ENCODE measurements at places on chromosomes 4 and X.

- no peak for DNase-seq
Observed at GRCh38 chr4:158938220-158939044, 164.4 kb upstream of the RAPGEF2 start.

- DNase-seq: no peak
Observed at GRCh38 chr4:166413356-166413755, 540.3 kb downstream of the TLL1 start.

DNA sequence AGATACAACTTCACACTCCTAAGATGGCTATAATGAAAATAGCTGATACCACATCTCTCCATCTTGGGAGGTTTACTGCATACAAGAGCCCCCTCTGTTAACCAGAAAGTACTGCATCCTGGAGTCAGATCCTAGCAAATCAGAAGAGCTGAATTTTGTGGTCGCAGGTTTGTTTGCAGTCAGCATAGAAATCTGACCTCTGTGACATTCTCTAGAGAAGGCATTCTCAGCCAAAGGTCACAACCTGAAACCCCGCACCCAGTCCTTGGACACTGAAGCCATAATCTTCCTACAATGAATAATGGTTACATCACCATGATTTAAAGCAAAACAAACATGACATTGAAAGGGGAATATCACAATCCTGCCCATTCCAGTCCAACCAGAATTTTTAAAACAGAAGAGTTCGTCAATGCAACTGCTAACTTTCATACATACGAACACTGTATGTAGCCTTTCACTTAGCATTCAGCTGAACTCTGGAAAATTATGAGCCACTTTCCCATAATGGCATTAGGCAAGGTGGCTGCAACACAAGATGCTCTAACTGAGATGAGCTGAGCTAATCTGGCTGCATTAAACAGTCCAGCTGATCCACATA lies 17.6 kb downstream of the HS6ST2 start:
- no peak for DNase-seq

- no peak for DNase-seq
Observed at GRCh38 chr4:11650801-11651596, 222.3 kb upstream of the HS3ST1 start.

DNA sequence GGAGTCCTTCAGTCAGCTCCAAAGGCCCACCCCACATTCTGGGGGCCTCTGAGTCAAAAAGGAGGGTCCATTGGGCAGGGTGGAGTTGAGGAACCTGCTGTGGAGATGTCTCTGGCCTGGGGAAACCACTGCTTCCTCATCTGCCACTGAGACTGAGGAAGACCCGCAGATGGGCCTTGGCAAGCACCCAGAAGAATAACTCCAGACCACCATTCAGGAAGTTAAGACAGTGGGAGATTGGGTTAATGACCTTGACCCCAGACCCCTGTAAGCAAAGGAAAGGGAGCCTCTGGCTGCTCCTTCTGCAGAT lies 8.1 kb upstream of the HSD17B10 start:
- no peak for DNase-seq

DNA sequence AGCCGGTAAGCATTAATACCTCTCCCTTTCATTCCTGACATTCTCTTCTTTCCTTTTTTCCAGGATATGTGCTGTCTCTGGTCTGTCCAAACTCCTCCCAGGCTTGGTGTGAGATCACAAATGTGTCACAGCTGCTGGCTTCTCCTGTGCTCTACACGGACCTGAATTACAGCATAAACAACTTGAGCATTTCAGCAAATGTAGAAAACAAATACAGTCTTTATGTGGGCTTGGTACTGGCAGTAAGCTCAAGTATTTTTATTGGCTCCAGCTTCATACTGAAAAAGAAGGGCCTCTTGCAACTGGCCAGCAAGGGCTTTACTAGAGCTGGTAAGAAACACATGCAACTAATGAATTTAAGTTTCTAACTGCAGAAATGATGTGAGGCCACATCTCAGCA lies 8.4 kb downstream of the NIPAL1 start:
- no peak for DNase-seq

DNA sequence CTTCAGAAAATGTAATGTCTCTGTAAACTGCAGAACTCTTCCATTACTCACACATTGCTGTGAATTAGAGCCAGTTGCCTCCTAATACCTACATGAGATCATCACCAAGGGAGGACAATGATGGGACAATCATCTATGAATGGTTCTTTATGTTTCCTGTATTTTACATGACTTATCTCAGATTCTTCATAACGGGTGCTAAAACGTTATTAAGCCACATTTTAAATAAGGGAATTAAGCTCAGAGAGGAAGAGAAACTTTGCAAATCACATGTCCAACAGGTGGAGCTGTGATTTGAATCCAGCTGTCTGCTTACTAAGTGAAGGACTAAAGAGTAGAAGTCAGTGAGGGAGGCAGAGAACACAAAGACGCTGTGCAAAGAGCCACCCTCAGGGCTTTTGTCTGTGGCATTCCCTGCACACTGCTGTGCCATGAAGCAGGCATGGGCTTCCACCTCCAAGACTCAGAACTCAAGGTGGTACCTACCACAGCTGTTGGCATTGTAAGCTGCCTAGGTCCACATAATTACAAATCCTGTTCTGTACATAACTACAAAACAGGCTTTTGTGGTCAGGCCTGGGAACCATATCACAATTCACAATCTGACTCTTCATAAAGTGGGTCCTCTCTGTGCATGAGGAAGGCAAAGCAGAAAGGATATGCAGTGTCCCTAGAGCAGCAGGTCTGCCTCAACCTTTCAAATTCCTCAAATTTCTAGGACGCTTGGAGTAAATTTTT lies 12.8 kb downstream of the TBC1D9 start:
- no peak for DNase-seq

DNA sequence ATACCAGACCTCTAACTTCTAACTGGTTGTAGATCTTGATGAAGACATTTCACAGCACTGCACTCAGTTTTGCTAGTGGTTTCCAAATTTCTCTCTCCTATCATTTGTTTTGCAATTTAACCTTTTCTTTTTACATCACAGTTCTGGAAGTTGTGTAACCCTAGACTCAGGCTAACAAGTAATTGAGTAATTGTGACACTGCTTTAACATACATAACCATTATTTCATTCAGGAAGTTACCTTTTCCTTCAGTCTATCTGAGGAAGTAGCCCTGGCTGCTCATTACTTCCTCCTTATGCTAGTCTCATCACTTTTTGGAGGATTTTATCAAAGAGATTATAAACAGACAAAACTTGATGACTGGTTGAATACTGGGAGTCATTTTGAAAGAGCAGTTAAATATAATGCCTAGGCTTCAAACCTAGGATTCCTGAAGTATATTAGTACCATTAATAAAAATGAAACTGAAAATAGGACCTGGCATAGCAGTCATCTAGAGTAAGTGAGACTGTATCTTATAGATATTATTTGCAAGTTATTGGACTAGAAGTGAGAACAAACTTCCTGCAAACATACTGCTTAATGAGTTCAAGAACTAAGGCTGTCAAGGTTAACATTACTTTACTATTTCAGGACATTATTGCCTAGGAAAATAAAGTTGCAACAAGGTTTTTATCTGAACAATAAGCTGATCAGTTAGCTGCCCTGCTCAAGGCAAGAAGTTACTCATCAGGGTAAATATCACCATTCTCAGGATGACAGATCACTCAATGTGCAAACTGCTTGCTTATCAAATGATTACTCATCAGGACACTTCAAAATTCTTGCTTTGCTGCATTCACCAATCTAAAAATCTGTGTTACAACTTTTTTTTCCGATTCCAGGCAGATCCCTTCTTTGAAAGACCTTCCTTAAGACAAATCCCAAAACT lies 25.6 kb upstream of the TEX13C start:
- DNase-seq: no peak

DNA sequence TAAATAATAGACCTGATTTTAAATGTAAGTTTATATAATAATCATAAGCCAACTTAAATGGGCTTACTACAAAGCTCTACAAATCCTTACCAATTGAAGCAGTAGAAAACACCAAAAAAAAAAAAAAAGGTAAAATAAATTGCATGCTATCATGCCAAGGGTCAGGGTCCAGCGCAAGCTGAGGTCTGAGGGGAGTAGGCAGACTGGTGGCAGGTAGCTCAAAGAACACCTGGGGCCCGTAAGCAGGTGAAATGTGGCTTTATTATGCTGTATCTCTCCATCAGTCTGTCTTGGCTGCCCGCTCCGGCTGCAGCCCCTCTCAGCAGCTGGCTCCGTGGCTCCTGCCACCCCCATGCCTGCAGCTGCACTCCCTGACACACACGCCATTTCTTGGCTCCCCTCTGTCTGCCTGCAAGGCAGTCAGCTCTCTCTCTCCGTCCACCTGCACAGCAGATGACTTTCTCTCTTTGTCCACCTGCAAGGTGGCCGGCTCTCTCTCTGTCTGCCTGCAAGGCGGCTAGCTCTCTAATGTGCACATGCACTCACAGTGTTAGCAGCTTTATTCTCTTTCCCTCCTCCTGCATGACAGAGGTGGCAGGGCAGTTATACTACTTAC lies 209.4 kb upstream of the UGT8 start:
- DNase-seq: no peak

GRCh38 chr4:120139392-120139791 lies 72.7 kb upstream of the MAD2L1 start:
- DNase-seq: no peak

GRCh38 chr4:148944839-148945219 lies 502.6 kb upstream of the NR3C2 start:
- DNase-seq: no peak

GRCh38 chr4:146235654-146236177 lies 21.4 kb downstream of the REELD1 start:
- no peak for DNase-seq

DNA sequence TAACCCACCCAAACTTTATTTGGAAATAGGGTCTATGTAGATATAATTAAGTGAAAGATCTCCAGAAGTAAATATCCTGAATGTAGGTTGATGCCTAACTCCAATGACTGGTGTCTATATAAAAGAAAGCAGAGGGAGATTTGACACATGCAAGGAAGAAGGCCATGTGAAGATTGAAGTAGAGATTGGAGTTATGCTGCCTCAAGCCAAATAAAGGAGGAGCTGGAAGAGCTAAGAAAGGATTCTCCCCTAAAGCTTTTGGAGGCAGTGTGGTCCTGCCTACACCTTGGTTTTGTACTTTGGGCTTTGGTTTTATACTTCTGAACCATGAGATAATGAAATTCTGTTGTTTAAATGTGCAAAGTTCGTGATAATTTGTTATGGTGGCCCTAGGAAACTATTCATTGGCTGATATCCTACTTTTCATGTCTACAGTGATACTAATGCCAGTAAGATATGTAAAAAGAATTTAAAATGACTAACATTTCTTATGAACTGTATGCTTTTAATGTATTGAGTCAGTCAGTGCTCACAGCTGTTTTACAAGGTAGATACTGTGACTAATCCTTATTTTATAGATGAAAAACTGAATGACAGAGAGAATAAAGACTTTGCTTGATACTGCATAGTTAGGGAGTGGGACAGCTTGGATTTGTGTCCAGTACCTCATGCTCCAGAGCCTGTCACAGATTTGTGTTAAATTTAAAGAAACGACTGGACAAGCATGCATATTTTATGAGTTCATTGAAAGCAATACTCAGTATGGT lies 5.9 kb upstream of the RAB40AL start:
- no peak for DNase-seq

All from stimulated activated CD4-positive, alpha-beta T cell treated with anti-CD3 and anti-CD28 coated beads, Interleukin-1b, Interleukin-23, amount 100 ng/mL, for 1 hour (primary cell).